ENCODE measurements at places on chromosomes 16 and 17. TPM values are rescaled to one million over a fixed set of nuclear protein-coding genes. Genes with fewer than 3 reads are reported as not detected.

Gene SMARCD2
- 84.2 TPM for polyA plus RNA-seq

DNA sequence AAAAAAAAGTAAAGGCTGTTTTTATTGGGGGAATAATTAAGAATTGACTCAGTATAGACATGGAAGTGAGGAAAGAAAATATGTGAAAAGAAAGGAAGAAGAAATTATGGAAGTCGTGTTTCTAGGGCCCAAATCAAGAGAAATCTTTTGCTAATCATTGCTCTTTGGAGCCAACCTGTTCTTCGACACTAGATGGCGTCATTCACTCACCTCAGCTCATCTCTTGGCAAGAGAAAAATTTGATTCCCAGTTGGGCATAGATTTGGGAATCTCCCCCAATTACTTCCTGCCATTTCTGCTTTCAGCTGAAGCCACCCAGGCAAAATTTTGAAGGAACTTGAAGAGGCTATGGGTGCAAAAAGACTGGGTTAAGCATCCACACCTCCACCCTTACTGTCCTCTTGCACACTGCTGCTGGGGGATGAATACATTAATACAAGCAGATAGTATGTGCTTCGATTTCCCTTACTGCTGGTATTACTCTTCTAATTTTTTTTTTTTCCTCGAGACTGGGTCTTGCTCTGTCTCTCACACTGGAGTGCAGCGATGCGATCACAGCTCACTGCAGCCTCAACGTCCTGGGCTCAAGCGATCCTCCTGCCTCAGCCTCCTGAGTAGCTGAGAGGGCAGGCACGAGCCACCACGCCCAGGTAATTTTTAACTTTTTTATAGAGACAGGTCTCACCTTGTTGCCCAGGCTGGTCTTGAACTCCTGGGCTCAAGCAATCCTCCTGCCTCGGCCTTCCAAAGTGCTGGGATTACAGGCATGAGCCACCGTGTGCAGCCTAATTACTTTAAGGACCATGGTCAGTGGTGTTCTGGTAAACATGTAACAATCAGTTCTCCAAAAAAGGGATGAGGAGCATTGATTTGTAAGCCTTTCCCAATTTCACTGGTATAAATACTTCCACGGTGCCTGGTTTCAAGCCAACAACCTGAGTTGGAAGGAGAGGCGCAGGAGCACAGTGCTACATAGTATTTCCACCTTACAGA lies 13.5 kb downstream of the PSMD7 start:
- DNase-seq: peak; percentile 47

DNA sequence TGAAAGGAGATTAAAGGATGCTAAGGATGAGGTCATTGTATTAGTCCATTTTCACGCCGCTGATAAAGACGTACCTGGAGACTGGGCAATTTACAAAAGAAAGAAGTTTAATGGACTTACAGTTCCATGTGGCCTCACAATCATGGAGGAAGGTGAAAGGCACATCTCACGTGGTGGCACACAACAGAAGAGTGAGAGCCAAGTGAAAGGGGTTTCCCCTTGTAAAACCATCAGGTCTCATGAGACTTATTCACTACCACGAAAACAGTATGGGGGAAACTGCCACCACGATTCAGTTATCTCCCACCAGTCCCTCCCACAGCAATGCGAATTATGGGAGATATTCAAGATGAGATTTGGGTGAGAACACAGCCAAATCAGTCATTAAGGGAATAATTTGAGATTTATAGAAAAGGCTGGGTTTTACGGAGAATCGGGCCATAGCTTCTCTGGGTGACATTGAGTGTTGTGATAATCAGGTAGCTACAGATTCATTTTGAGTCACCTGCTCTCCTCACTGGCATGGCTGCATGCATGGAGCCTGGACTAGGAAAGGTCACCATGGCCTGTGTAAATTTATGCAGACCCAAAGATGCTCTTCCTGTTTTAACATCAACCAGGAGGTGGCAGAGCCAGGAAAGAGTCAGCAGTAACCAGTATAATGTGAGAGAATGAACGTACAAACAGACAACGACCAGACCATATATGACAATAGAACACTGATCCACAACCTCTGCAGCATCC lies 40.5 kb upstream of the DYNLRB2 start:
- DNase-seq: no peak

- DNase-seq: no peak
These were observed 54.9 kb upstream of the DLX4 start for GRCh38 chr17:49914096-49914490.

DNA sequence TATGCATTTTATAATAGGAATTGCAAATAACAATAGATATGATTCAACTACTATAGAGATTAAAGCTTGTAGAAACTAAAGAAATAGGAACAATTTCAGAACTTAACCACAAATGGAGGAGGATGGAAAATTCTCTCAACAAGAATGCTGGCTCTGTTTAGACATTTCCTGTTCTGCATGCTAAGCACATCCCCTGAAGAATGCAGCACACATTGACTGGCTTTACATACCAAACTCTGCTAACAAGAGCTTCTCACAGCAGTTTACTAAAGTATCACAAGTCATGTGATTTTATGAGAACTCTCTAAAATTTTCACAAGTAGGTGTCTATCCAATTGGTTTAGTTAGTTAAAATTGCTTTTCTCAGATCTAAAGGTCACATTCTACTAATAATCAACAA lies 85.2 kb downstream of the SPAG9 start:
- no peak for DNase-seq

Gene ACSM2A
- polyA plus RNA-seq: not detected

DNA sequence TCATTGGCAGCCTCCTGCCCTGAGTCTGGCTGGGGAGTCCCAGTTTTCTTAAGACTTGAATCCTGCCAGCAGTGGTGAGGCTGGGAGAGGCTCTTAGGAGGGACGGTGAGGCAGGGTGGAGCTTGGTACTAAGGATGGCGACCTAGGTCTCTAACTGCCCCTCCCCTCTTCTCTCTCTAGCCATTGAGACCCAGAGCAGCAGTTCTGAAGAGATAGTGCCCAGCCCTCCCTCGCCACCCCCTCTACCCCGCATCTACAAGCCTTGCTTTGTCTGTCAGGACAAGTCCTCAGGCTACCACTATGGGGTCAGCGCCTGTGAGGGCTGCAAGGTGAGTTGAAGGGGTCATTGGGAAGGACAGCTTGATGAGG lies 16.4 kb downstream of the GJD3 start:
- DNase-seq: no peak

Gene SLC2A4
- 2.6 TPM for polyA plus RNA-seq

DNA sequence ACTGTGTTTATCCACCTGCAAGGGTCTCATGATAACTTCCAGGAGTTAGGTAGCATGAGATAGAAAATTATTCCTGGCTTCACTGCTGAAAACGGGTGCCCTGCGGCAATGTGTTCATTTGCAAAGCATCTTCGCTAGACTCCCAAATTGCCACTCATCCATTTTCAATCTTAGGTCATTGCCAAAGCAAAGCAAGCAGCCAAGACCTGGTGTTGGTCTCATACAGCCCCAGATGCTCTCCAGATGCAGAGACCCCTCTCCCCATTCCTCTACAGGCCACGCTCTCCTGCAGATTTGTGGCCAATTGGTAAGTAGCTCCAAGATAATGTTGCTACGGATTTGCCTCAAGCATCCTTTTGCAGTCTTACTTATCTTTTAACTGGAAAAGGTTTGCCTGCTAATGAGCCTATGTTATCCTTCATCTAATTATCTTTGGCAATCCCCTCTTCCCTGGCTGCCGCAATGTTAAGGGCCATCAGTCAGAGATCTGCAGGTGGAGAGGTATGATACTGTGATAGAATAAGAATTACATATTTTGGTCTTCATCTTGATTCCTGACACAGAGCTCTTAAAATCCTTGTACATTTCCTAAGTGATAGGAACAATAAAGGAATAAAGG lies 222.0 kb downstream of the SLC39A11 start:
- no peak for DNase-seq
